ENCODE measurements at places on chromosomes 13 and 19. TPM values are rescaled to one million over a fixed set of nuclear protein-coding genes. Genes with fewer than 3 reads are reported as not detected.

DNA sequence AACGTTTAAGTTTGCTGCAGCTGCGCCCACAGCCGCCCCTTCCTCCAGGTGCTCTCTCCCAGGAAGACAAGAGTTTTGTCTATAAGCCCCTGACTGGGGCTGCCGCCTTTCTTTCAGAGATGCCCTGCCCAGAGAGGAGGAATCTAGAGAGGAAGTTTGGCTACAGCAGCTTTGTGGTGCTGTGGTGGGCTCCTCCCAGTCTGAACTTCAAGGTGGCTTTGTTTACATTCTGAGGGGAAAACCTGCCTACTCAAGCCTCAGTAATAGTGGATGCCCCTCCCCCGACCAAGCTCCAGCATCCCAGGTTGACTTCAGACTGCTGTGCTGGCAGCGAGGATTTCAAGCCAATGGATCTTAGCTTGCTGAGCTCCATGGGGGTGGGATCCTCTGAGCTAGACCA, 6.4 kb upstream of the ERICH6B start:
- no peak overlapping the region for H3K27ac ChIP-seq
- no peaks in the 10 kb centered on the region for H3K36me3 ChIP-seq
- DNase-seq: no peak
- H3K4me3 ChIP-seq: no peak overlapping the region

GRCh38 chr13:110323172-110323891, 16.2 kb downstream of the COL4A2 start:
- H3K4me3 ChIP-seq: no peak overlapping the region
- DNase-seq: peak; percentile 92
- H3K36me3 ChIP-seq: peaks cover 21% of the 10 kb centered on the region
- no peaks in the 10 kb centered on the region for H3K27me3 ChIP-seq
- peak overlapping the region; percentile 94 for H3K27ac ChIP-seq
- H3K4me1 ChIP-seq: peaks cover 94% of the 10 kb centered on the region

- H3K27ac ChIP-seq: no peak overlapping the region
- H3K36me3 ChIP-seq: no peaks in the 10 kb centered on the region
- H3K4me1 ChIP-seq: peaks cover 6% of the 10 kb centered on the region
- H3K27me3 ChIP-seq: no peaks in the 10 kb centered on the region
- H3K4me3 ChIP-seq: no peak overlapping the region
Measured at GRCh38 chr13:50376895-50377575, 361.8 kb downstream of the KCNRG start.

GRCh38 chr19:58380037-58380661, 681 bp downstream of the ZNF837 start:
- no peaks in the 10 kb centered on the region for H3K27me3 ChIP-seq
- H3K27ac ChIP-seq: peak overlapping the region; percentile 36
- H3K36me3 ChIP-seq: no peaks in the 10 kb centered on the region
- DNase-seq: no peak

- no peaks in the 10 kb centered on the region for H3K27me3 ChIP-seq
- H3K4me1 ChIP-seq: peaks cover 5% of the 10 kb centered on the region
- H3K27ac ChIP-seq: no peak overlapping the region
- H3K4me3 ChIP-seq: no peak overlapping the region
Measured at GRCh38 chr13:74187564-74187963, 53.4 kb upstream of the KLF12 start.

GRCh38 chr19:31354799-31355664, 5.8 kb upstream of the TSHZ3 start:
- no peak overlapping the region for H3K4me3 ChIP-seq
- no peak for DNase-seq
- peaks cover 9% of the 10 kb centered on the region for H3K4me1 ChIP-seq
- H3K27me3 ChIP-seq: no peaks in the 10 kb centered on the region
- H3K36me3 ChIP-seq: peaks cover 15% of the 10 kb centered on the region
- no peak overlapping the region for H3K27ac ChIP-seq

Gene CEACAM16
- not detected for total RNA-seq

Gene ZNF442
- total RNA-seq: 1.1 TPM

Gene EPSTI1
- 21.3 TPM for total RNA-seq
